Astrocyte (in vitro differentiated cells and primary cell): ENCODE measurements at places on chromosomes 4 and X.

GRCh38 chr4:176793060-176793605, 411 bp upstream of the VEGFC start:
- DNase-seq: no peak

GRCh38 chr4:109179061-109179460, 123.4 kb downstream of the COL25A1 start:
- no peak for DNase-seq

- DNase-seq: no peak
Measured at GRCh38 chr4:26779224-26779623, 81.4 kb upstream of the STIM2 start.

GRCh38 chrX:70969635-70970481, 39.0 kb upstream of the SLC7A3 start:
- DNase-seq: no peak

DNA sequence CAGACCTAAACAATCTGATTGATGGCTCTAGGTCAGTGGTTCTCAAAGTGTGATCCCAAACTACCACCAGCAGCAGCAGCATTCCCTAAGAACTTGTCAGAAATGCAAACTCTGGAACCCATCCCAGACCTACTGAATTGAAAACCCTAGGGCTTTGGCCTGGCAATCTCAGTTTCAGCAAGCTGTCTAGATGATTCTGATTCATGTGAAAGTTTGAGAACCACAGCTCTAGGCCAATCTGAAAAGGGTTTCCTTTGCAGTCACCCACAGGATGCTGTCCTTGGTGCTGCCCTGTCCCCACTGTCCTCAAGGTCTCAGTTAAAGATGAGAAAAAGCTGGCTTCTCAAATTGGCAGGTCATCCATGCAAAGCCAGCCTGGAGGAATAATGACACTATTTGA, 34.8 kb downstream of the SMPX start:
- no peak for DNase-seq

GRCh38 chr4:64584981-64585557, 175.8 kb upstream of the TECRL start:
- peak; percentile 32 for DNase-seq

GRCh38 chr4:152537881-152538280, 2.0 kb upstream of the FBXW7 start:
- no peak for DNase-seq

GRCh38 chr4:82801910-82802521, 3.4 kb upstream of the SCD5 start:
- peak; percentile 22 for DNase-seq

GRCh38 chr4:86611757-86612156, 17.6 kb downstream of the PTPN13 start:
- no peak for DNase-seq

- no peak for DNase-seq
Measured at GRCh38 chrX:10106806-10107205, 50.0 kb upstream of the CLCN4 start.

DNA sequence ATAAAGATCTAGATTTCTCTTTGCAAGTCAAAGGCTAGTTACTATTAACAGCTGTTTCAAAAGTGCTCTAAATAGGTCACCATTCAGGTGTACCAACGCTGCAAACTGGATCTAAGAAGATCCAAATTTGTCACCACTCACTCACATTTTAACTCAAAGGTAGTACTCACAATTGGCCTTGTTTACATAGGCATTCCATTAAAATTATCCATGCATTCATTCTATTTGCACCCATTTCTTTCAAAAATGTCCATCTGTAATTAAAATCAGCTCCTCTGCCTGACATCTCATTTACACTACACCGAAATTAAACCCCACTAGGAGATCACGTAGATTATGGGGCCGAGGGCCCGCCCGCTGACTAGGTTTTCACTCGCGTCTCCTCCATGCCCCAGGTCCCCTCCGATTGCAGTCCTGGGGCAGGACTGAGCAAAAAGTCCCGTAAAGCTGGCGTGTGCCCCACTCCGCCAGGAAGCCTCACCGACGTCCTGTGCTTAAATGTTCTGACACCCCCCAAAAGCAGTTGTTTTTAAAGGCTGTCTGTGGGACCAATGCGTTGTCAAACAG, 1.3 kb upstream of the ING2 start:
- DNase-seq: no peak

- no peak for DNase-seq
Measured at GRCh38 chrX:153645921-153646488, 998 bp upstream of the DUSP9 start.

GRCh38 chrX:47215291-47215900, 3.1 kb upstream of the CDK16 start:
- no peak for DNase-seq

DNA sequence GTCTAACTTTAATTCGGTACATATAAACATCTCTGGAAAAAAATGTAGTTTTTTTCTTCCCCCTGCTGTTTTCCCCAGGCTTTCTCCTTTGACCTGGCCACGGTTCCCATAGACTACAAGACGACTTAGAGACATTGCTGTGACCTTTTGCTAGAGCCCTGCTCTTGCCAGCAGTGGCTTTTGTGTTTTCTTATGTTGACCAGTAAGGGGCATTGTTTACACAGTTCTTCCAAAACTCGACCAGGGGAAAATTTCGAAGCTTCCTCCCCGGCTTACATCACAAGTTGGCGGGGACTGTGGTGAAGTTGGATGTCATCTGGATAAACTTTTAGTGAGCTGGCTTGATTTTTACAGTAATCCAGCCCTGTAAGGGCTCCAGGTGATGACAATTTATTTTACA, 9.3 kb downstream of the CCDC160 start:
- DNase-seq: no peak

GRCh38 chr4:101200561-101200960, 146.8 kb downstream of the PPP3CA start:
- peak; percentile 96 for DNase-seq

- no peak for DNase-seq
Measured at GRCh38 chr4:7417639-7418038, 17.1 kb downstream of the PSAPL1 start.

DNA sequence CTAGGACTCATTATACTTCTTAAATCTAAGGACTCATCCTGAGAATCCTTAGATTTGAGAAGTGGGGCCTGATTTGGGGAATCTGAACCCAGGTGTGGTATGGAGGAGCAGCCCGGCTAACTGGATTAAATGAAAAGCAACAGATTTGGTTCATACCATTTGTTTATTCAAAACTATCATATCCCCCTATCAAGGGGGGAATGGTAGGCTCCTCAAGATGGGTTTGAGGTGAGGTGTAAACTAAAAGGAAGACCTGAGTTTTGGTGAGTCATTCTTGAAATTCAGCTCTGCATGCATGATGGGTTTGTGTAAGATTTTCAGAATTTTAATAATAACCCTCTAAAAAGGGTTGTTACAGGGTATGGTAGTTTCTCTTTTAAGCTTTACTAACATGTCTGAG, 53.4 kb downstream of the CASP6 start:
- no peak for DNase-seq

GRCh38 chr4:10944321-10944720, 259.8 kb upstream of the CLNK start:
- no peak for DNase-seq

DNA sequence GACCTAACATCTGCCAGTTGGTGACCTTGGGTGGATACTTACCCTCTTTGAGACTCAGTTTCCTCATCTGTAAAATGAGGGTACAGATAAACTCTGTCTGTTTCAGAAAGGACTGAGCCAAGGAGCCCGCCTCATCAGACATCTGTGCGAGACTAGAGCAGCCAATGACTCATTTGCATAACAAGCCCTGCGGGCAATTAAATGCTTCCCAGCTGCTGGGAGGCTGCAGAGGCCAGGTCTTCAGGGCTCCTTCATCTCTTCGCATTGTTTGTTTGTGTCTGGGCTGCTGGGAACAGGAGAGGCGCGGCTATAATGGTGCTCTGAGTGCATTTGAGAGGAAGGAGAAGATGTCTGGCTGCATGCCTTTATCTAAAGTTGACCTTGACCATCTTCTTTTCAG, 85.0 kb downstream of the ADRA2C start:
- no peak for DNase-seq

DNA sequence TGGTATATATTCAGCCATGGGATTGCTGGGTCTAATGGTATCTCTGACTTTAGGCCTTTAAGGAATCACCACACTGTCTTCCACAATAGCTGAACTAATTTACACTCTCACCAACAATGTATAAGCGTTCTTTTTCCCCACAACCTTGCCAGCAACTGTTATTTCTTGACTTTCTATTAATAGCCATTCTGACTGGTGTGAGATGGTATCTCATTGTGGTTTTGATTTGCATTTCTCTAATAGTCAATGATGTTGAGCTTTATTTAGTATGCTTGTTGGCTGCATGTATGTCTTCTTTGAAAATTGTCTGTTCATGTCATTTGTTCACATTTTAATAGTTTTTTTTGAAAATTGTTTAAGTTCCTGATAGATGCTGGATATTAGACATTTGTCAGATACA, 235.2 kb downstream of the HEPH start:
- no peak for DNase-seq

DNA sequence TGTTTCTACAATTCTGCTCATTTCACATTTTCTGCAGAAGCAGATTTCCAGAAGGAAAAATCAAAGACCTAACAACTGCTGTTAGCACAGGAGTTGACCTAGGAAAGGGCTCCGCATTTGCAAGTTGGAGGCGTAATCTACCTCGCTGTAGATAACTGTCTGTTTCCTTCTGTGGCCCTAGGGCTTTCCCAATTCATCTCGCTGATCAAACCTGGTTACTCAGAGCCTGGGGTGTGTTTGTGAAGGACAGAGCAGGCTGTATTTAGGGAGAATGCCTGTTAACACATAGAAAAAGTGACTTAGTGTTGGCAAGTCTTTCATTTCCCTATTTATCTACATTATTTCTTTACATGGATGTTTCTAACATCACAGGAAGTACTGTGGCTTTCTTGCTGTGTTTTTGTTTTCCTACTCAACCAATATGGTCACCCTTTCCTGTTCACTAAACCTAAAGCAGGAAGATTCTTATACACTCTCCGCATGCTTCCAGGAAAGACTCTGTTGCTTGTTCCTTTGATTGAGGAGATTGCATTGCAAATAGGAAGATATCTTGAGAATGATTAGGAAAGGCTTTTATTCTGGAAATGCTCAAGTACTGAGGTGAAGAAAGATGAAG, 40.5 kb downstream of the AGA start:
- DNase-seq: no peak

GRCh38 chr4:835148-836002, 9.4 kb upstream of the CPLX1 start:
- DNase-seq: no peak

DNA sequence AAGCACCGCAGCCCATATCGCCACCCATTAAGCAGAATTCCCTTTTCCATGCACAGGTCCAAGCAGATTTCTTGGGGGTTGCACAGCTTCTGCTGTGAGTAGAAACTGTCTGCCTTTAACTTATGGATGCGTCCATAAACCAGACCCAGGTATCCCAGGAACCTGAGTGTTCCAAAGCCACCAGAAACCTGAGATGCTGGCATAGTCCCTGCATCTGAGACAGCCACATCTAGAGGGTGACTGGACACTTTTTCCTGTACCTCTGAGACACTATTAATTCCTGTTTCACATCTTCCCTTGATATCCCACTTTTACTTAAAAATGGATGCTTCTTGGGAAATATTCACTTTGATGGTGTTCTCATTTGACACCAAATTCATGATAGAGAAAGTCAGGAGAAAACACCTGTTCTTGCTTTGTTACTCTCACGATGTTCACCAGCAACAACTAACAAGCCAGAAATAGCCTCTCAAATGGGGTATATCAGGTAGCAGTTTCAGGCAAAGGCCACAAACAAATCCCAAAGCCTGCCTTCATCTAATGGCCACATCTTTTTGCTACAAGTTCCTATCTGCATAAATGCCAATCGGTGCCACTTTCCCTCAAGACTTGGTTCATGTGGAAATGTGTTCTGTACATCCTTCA, 45.5 kb upstream of the PRDX4 start:
- no peak for DNase-seq

DNA sequence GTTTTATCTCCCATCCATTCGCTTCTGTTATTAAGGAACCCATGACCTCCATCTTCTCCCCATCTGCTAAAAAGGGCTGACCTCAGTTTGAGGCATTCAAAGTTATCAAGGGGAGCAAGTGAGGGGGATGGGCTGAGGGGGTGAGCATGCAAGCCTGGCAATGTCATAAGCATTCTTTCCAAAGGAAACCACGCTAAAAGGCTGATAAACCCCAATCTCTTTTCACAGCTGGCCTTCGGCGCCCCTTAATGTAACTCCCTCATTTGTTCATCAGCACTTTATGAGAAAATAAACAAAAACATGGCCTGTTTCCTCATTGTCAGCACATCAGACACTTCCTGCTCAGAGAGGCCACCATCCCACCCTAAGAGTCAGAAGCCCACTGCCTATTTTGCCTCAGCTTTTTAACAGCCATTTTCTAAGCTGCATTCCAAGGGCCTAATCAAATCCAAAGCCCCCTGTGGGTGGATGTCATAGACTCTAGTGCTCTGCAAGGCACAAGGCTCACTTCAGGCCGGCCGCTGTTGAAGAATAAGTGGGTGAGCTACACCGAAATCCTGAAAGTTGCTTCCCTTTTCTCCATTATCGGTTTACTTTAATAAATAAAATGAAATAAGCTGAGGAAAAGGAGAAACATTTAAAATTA, 92.0 kb upstream of the SRD5A3 start:
- no peak for DNase-seq

DNA sequence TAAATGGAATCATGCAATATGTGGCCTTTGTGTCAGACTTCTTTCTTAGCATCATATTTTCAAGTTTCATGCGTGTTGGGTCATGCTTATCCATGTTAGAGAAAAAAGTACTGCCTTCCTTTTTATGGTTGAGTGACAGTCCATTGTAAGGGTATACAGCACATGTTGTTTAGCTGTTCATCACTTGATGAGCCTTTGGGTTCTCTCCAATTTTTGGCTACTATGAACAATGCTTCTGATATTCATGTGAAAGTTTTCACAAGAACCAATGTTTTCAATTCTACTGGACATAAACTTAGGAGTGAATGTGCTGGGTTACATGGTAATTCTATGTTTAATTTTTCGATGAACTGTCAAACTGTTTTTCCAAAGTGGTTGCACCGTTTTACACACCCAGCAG, 28.1 kb upstream of the LNX1 start:
- DNase-seq: no peak

GRCh38 chr4:73922766-73923630, 53.8 kb downstream of the CXCL1 start:
- DNase-seq: peak; percentile 16

GRCh38 chrX:68837119-68837518, 8.3 kb downstream of the EFNB1 start:
- DNase-seq: no peak

GRCh38 chr4:38150766-38151165, 190.6 kb downstream of the PTTG2 start:
- DNase-seq: peak; percentile 89

- DNase-seq: peak; percentile 49
Measured at GRCh38 chrX:108224727-108225621, 133.4 kb downstream of the ATG4A start.

GRCh38 chrX:66915893-66916292, 277.0 kb upstream of the EDA2R start:
- no peak for DNase-seq

- peak; percentile 15 for DNase-seq
Measured at GRCh38 chr4:128862608-128863311, 53.3 kb downstream of the JADE1 start.

- DNase-seq: no peak
Measured at GRCh38 chr4:140240237-140240636, 86.3 kb upstream of the MAML3 start.

GRCh38 chr4:116501954-116502353, 583.4 kb downstream of the TRAM1L1 start:
- DNase-seq: no peak

- DNase-seq: no peak
Measured at GRCh38 chr4:107391630-107392028, 328.4 kb downstream of the PAPSS1 start.

GRCh38 chrX:125172531-125172930, 147.1 kb upstream of the TEX13C start:
- DNase-seq: no peak
